ENCODE measurements at places on chromosomes 3 and 15.

DNA sequence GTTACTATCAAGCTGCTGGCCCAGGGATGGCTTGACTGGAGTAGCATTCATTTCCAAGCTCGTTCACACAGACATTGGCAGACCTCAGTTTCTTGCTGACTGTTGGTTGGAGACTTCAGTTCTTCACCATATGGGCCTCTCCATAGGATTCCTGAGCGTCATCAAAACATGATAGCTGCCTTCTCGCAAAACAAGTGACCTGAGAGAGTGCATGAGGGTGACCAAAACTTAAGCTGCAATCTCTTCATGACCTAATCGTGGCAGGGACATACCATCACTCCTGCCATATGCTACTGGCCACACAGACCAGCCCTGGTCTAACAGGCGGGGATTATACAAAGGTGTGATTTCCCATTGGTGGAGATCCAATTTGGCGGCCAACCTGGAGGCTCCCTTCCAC lies 46.0 kb upstream of the C3orf22 start:
- no peak for DNase-seq

GRCh38 chr3:40690749-40691451 lies 166.1 kb downstream of the ZNF621 start:
- peak; percentile 90 for DNase-seq

DNA sequence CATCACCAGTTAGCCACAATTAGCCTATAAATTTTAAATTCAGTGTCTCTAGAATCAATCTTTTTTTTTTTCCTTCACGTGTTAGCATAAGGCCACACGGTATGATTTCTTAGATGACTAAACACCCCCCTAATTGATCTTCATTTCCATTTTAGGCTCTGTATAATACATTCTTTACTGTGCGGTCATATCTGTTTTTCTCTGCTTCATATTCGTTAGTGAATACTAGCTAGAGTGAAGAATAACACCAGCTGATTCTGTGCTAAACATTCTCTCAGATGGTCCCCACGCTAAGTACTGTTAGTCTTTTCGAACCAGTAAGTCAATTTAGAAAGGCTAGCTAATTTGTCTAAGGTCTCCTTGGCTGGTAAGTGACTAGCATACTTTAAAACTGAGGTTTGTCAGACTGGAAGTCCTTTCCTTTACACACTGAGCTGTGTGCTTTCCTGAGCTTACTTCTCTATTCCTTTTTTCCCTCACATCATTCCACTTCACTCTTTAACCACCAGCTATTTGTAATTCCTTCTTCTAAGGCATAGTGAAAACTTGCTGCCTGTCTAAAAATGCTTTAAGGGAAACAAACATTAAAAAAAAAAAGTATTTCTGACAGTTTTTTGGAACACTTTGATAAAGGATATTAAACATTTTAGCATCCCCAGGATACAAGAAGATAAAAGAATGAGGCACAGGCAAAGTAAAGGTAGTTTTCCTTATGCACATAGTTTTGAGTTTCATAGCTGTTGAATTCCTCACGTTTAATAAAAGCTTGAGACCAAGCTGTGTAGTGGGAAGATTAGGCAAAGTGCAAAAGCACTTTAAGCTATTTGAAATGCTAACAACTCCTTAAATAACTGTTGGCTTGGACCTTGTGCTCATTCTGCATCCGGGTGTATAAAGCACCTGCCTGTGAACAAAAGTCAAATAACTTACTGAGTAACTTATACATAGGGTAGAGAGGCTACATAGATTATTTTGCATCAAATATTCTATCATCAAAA lies 17.1 kb downstream of the ZFAND6 start:
- DNase-seq: no peak

DNA sequence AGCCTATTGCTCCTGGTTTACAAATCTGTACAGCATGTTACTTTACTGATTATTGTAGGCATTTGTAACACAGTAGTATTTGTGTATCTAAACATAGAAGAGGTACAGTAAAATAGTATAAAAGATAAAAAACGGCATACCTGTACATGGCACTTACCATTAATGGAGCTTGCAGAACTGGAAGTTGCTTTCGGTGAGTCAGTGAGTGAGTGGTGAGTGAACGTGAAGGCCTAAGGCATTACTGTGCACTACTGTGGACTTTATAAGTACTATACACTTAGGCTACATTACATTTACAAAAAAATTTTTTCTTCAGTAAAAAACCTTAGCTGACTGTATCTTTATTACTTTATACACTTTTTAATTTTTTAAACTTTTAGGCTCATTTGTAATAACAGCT lies 90.9 kb downstream of the RAP2B start:
- DNase-seq: no peak

GRCh38 chr15:47872208-47872607 lies 154.9 kb downstream of the SEMA6D start:
- DNase-seq: no peak

DNA sequence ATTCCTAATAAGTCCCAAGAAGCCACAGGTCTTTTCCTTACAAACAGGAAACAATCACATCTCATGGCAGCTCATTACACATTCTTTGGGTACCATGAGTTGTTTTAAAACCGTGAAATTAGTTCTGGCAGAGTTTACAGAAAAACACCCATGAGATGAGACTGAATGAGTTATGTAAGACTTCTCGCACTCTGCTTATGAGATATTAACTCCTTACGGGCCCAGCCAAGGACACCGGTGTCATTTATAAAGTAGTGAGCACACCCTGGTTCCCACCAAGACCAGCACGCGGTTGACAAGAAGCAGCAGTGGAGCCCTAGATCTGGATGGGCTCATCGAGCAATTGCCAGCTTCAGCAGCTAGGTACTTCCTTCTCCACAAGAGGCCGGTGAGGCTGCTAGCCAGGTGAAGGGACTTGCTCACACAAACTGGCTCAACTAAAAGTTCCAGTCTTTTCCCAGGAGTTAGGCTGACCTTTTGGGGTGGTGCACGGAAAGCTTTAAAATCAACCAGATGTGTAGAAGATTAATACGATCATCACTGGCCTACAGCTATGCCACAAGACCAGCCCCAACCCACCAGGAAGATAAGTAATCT lies 318.6 kb upstream of the ICE2 start:
- DNase-seq: no peak

GRCh38 chr3:136305879-136306278 lies 55.7 kb downstream of the PCCB start:
- no peak for DNase-seq

GRCh38 chr15:94703596-94703995 lies 472.2 kb downstream of the MCTP2 start:
- DNase-seq: no peak

DNA sequence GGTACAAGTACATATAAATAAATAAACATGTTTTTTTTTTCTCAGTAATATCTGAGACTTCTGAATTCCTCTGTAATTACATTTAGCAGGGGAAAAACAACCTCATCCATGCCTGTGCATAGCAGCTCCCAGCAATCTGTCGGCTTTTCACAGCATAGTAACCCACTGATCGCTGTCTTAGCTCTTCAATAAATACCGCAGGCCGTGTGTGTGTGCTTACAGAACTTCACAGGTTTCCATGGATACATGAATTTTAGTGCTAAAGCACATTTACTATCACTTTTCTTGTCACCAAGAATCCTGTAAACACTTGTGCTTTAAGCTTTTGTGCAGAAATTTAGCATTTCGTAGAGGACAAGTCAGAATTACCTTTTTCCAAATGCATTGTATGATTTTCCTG lies 4.0 kb upstream of the PLAAT1 start:
- no peak for DNase-seq

- DNase-seq: no peak
Observed at GRCh38 chr15:44736181-44736765, at the start of gene TRIM69. Gene TRIM69, plus strand, starts transcription at chr15:44736528. Its CDS starts 177 bp downstream, at chr15:44736705.

- no peak for DNase-seq
Observed at GRCh38 chr3:50334339-50335075, 6.1 kb downstream of the RASSF1 start.

- DNase-seq: no peak
Observed at GRCh38 chr3:138468451-138468850, 34.0 kb downstream of the ESYT3 start.

DNA sequence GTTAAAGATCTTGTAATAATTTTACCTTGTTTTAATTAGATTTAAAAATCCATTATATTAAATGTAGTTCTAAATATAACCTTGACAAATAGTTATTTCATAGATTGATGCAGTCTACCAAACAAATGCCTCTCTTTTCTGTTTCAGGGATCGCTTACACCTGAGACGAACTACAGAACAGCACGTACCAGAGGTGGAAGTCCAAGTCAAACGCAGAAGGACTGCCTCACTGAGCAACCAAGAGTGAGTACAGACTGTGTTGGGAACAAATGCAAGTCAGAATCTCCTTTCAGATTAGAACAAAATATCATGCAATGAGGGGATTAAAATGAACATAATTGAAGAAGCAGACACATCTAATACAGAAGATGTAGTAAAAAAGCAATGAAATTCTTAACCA lies 7.2 kb downstream of the SNRPN start:
- DNase-seq: no peak

GRCh38 chr3:48446425-48447193 lies at the start of gene ATRIP:
Gene ATRIP, plus strand, starts transcription at chr3:48446737. Its CDS starts 109 bp downstream, at chr3:48446846.
- peak; percentile 93 for DNase-seq

GRCh38 chr15:96130734-96131133 lies 199.8 kb upstream of the NR2F2 start:
- no peak for DNase-seq

DNA sequence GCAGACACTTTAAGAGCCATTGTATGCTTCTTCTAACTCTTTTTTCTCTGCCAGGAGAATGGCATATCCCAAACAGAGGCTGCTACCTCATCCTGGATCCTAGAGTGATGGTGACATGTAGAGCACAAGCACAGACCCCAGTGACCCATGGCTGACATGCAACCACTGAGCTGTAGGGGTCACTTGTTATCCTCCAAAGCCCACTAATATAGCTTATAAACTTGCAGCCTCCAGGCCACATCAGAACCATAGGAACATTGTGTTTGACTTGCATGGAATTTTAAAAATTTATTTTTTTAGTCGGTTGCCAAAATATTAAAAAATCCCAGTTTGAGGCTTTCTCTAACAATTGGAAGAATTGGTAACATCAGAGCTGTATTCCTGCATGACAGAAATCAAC lies 283.0 kb upstream of the WNT5A start:
- DNase-seq: no peak

DNA sequence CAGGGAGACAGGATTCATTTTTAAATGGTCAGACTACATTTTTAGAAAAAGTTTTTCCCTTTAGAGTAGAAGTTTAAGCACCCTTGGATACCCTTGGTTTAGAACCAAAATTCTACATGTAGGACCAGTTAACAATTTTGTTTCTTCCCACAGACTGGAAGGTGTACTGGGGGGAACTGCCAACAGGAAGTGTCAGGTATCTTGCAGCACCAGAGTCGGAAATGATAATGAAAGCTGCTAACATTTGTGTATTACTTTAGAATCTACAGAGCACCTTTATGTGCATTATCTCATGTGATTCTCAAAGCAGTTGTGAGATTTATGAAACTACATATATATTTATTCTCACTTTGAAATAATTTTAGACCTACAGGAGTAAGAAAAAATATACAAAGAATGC lies 21.5 kb downstream of the SPRED1 start:
- no peak for DNase-seq

DNA sequence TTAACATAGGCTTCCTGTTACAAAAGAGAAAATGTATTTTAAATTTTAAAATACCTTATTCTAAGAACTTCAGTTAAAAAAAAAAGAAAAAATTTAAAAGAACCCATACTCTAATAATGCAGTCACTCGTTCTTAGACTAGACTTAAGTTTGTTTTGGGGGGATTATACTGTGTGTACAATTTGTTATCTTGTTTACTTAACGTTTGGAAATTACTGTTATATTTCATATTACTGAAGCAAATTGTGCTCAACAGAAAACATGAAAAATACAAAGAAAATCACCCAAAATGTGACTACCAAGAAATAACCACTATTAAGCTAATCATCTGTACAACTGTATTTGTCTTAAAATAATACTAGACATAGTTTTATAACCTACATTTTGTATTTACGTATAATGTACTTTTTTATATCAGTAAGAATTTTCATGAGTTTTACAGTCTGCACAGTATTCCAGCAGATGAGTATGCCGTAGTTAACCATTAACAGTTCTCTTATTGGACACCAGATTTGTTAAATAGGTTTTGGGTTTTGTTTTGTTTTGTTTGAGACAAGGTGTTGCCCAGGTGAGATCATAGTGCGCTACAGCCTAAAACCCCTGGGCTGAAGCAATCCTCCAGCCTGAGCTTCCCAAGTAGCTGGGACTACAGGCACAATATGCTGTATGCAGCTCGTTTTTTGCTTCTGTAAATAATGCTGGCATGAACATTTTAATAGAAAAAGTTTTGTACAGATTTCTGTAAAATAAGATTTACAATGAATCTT lies 88.8 kb upstream of the CHD2 start:
- DNase-seq: peak; percentile 30

GRCh38 chr3:9276761-9277370 lies 27.4 kb upstream of the SRGAP3 start:
- no peak for DNase-seq

DNA sequence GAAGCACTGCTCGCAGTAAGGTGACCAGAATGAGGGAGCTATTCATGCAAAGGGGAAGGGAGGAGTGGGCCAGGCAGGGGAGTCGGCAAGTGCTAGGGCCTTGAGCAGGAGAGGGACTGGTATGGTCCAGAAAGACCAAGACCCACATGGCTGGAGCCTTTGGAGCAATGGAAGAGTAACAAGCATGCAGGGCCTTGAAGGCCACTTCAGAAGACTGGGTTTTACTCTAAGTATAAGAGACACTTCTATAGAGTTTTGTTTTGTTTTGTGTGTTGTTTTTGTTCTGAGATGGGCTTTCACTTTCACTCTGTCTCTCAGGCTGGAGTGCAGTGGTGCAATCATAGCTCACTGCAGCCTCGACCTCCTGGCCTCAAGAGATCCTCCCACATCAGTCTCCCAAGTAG lies 42.0 kb downstream of the BFSP2 start:
- no peak for DNase-seq

GRCh38 chr15:72334842-72335241 lies 14.9 kb upstream of the CELF6 start:
- no peak for DNase-seq

GRCh38 chr3:56881841-56882240 lies 80.1 kb upstream of the ARHGEF3 start:
- DNase-seq: no peak

DNA sequence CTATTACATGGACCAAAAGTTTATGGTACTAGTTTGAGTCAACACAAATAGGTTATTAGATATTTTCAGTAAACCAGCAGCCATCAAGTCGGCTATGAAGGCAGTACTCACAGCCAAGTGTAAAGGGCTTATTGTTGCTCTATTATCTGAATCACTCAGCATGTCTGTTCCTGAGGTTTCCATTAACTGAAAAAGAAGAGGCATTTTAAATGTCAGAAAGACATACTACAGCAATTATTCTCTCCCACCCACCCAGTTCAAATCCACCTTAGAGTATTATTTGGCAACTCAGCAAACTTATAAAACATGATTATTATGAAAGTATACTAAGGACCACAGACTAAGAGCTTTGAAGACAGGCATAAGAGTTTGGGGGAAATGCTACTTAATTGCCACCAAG lies 93.1 kb downstream of the BTD start:
- no peak for DNase-seq

GRCh38 chr3:60444898-60445437 lies 806.3 kb downstream of the FHIT start:
- no peak for DNase-seq

Measured in sciatic nerve (tissue), 2 donors.